ENCODE measurements at places on chromosomes 2 and 18.

- no peak for DNase-seq
Observed at GRCh38 chr2:43568228-43568627, 27.6 kb downstream of the THADA start.

DNA sequence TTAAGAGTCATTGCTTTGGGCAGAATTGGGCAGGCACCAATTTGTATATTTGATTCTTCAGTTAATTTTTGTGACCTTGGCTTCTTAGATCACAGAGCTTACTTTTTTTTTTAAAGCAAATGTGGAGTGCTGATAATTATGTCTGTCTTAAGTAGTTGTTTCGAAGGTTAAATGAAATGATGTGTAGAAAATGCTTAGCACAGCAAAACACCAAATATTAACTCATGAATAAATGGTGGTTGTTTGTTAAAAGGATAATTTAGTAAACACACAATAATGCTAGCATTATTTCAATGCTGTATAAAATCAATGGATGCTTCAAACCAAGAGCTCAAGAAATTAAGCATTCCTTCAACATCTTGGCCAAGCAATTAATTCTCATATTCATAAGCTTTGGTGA, 143.4 kb downstream of the LPIN1 start:
- DNase-seq, result no peak

DNA sequence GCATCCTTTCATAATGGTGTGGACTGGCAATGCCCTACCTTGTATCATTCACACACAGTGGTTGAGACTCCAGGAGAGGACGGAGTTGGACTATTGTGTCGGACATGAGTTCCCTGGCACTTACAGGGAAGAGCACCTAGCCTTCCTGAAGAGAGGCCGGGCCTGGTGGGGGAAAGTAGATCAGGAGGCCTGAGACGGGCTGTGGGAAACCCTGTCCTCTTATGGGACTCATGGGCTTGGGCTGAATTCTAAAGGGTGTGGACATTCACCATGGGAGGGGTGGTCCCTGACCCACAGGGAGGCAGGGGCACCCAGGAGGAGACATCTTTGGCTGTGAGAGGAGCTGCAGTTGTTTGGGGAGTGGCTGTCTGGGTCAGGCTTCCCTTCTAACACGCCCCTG, 286.5 kb downstream of the PHLPP1 start:
- DNase-seq, result no peak

DNA sequence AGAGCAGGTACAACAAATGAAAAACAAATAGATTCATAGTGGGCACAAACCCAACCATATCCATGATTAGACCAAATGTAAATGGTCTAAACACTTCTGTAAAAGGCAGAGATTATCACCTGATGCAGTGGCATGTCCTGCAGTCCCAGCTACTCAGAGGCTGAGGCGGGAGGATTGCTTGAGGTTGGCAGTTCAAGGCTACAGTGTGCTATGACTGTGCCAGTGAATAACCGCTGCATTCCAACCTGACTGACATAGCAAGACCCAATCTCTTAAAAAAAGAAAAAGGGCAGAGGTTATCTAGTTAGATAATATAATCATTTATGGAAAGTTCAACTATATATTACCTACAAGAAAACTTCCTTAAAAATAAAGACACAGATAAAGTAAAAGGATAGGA, 21.3 kb upstream of the SLC3A1 start:
- no peak for DNase-seq

- no peak for DNase-seq
Observed at GRCh38 chr2:2926009-2926857, 451.4 kb downstream of the EIPR1 start.

- peak; percentile 98 for DNase-seq
Observed at GRCh38 chr18:67525328-67526099, 9.0 kb upstream of the DSEL start.

DNA sequence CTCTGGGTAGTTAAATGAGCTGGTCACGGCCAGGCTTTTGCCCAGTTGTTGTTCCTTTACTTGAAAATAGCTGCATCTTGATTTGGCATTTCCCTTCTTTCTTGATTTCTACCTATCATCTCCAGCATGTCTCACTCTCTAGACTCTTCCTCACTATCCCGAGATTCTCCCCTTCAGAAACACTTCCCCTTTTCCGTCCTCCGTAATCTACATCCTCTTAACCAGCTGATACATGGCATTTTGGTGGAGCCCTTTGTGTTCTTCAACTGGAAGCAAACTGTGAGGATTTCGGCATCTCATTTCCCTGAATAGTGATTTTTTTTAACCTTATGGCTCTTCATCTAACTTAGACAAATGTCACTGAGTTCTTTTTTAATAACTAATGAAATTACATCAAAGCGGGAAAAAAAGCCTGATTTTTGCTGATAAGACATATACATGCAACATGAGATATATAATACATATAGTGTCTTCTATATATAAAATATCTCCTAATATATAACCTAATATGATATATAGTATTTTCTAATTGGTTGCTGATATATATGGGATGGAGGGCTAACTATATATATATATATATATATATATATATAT, 220.2 kb upstream of the RASGRP3 start:
- no peak for DNase-seq

DNA sequence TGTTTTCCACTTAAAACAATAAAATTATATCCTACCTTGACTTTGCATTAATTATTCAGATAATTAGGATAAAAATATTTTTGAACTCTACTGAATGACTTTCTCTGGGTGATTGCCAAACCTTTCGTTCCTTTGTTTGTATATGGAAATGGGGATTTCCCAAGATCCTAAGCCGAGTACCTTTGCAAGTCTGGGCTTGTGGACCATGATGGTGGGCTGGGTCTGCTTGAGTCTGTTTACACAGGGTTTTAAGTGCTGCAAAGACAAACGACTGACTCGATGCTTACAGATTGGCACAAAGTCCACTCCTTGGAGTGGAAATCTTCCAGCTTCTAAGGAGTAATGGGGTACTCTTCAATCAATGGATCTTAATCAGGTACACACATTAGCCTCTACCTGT, 659.5 kb downstream of the TSN start:
- DNase-seq, result no peak

DNA sequence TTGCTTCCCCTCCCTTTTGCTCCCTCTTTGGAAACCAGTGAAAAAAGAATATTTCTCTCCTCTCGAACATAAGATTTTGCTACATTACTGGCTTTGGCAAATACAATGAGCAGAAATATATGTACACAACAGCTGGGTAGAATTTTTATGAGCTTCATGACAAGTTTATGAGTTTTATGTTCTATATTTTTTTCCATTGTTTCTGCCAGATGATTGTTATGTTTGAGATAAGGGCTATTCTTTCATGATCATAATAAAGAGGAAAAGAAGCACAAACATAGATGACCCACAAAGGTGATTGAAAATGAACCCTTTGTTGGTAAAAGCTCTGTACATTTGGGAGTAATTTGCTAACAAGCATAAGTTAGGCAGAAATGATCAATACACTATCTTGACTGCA, 14.8 kb upstream of the TFPI start:
- no peak for DNase-seq

DNA sequence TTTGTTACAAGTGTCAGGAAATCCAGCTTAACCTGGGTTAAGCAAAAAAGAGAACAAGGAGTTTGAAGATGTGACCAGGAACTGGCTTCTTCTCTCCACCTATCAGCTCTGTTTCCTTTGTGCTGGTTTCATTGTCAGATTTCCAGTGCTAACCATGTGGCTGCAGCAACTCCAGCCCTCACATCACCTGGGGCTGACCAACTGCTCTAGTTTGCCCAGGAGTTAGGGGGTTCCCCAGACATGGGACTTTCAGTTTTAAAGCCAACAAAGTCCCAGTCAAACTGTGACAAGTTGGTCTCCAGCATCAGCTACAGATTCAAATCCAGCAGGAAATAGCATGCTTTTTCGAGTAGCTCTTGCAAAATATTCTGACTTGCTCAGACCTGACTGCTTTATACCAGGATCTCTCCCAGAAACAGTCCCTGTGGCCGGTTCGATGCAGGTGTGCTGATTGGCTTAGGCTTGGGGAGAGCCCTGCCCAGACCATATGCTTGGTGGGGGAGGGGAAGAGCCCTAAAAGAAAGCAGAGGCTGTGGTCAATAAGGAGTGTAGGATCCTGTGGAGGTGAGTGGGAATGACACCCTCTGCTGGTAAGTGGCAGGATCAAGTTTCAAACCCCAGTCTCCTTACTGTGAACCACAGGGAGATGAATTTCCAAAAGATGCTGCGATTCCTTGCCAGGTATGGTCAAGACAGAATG, 49.5 kb downstream of the KCNE4 start:
- peak; percentile 56 for DNase-seq

DNA sequence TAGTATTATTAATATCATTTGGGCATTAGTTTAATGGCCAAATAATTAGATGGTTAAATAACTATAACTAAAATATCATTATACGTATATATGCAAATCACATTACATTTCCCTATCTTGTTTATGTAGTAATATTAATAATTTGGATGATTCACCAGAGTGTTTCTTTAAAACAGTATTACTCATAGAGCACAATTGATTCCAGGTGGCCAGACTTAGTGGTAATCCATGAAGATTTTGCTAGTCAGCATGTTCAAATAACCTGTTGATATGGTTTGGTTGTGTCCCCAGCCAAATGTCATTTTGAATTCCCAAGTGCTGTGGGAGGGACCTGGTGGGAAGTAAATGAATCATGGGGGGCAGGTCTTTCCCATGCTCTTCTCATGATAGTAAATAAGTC, 782.3 kb downstream of the LRP1B start:
- peak; percentile 35 for DNase-seq

GRCh38 chr2:229780856-229781773, 66.8 kb upstream of the DNER start:
- DNase-seq, result peak; percentile 37

- no peak for DNase-seq
Observed at GRCh38 chr2:209411718-209412117, 12.1 kb upstream of the MAP2 start.

GRCh38 chr2:205948496-205948837, 137.5 kb downstream of the INO80D start:
- DNase-seq, result no peak

- peak; percentile 56 for DNase-seq
Observed at GRCh38 chr2:233329489-233330135, 22.0 kb downstream of the SAG start.

Measured in fibroblast of skin of scalp (primary cell).